ENCODE measurements at places on chromosomes 1 and 21.

- no peak for DNase-seq
These were observed 2.2 kb downstream of the RUNX1 start for GRCh38 chr21:35046880-35047229.

DNA sequence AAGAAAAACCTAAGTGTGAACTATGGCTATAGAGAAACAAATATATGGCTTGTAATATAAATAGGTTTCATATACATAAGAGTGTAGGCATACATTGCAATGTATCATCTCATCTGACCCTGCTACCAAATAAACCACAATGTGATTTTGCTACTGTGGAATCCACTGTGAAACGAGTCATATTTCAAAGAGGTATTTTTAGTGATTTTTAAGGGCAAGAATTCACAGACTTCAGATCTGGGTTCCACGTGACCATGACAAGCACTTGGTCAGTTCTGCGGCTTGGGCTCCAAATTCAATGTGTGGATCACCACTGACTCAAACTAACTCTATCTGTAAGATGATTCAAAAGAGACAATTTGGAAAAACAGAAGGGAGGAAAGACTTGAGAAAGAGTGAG, 147.0 kb upstream of the ERG start:
- DNase-seq = no peak

DNA sequence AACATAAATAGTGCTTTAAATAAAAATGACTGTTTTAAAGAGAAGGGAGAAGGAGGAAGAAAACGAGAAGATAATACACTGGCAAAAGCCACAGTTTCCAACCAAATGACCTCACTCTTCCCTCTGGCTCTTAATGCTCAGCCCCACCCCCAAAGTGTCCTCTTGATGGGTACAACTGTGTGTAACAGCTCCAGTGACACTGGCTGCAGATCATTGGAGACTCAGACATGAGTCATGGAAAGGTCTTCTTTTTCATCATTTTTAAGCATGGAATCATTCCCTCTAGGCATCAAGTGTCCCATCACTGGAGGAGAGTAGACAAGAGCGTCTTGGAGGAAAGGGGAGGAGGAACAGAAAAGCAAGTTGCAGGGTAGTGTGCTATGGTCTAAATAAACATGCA, 333.0 kb downstream of the PAPPA2 start:
- DNase-seq = no peak

- no peak for DNase-seq
These were observed 16.5 kb downstream of the TNFRSF1B start for GRCh38 chr1:12183095-12183794.

GRCh38 chr1:162982364-162982763, 86.8 kb upstream of the RGS4 start:
- no peak for DNase-seq

Measured in AG09319 (cell line).